ENCODE measurements at places on chromosomes 4 and X. TPM values are rescaled to one million over a fixed set of nuclear protein-coding genes. Genes with fewer than 3 reads are reported as not detected.

The MUC7 gene
- not detected for total RNA-seq

The RBM46 gene
- total RNA-seq, result not detected

The PNMA6A gene
- total RNA-seq, result 3.3 TPM

DNA sequence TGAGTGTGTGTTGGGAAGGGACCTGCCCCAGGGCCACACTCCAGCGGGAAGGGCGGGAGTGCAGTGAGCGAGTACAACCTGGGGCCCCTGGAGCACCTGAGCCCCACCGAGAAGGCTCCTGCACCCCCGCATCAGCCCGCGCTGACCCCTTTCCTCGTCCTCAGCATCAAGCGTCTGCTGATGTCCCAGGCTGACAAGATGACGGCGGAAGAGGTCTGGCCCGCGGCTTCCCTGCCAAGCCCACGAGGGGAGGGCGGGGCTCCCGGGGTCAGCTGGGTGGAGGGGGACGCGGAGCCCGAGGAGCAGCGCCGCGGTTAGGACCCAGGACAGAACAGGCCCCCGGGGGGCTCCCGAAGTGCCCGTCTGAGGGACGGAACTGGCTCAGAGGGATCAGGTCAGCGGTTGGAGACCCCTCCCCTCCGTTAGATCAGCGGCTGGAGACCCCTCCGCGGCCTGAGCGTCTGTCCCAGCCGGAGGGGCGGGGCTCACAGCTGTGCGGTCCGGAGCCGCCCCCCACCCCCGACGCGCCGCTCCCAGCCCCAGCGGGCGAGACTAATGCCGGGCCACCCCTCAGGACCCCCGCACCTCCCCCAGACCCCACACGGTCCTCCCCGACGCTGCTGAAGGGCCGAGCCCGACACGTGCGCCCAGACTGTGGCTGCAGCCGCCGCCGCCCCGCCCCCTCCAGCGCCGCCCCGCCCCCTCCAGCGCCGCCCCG is 6.7 kb downstream of the MYL5 start:
- no peak overlapping the region for H3K27ac ChIP-seq
- no peaks in the 10 kb centered on the region for H3K27me3 ChIP-seq
- DNase-seq, result no peak
- H3K4me1 ChIP-seq, result no peaks in the 10 kb centered on the region
- H3K36me3 ChIP-seq, result no peaks in the 10 kb centered on the region
- H3K4me3 ChIP-seq, result peak overlapping the region; percentile 52

DNA sequence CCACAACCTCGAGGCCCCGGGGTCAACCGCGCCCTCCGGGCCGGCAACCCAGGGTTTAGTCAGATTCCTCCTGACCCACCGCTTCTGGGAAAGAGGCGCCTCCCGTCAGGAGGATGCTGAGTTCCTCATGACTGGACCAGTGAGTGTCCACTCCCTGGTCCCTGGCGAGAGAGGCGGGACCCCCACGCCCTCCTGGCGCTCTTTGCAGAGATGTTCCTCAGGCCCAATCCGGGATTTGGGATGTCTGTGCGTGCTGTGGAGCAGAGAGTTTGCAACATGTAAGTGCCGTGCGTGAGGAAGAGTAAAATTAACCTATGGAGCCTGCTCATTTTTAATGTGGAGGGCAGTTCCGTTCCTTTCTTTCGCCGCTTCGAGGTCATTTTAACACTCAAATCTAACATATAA is 824 bp upstream of the UGDH start:
- peaks cover 6% of the 10 kb centered on the region for H3K4me1 ChIP-seq
- peak; percentile 85 for DNase-seq
- H3K27me3 ChIP-seq, result no peaks in the 10 kb centered on the region

DNA sequence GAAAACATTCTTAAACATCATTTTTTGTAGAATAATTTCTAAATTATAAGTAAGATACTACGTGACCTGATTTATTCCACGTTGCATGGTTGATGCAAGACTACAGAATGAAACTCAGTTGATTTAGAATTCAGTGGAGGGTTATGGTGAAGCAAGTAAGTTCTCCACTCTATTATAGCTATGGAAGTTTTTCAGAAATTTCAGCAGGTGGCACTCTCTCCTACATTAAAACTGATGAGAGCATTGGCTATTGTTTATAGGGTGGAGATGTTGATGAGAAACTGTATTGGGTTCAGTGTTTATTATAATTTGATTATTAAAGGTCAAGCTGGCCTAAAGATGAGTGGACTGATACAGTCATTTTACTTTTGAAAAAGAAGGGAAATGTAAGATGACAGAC is 88.0 kb downstream of the FNIP2 start:
- H3K4me1 ChIP-seq, result no peaks in the 10 kb centered on the region
- H3K27ac ChIP-seq, result no peak overlapping the region
- DNase-seq, result peak; percentile 77
- H3K36me3 ChIP-seq, result peaks cover 2% of the 10 kb centered on the region
- no peaks in the 10 kb centered on the region for H3K27me3 ChIP-seq
